ENCODE measurements at places on chromosomes 6 and 20. TPM values are rescaled to one million over a fixed set of nuclear protein-coding genes. Genes with fewer than 3 reads are reported as not detected.

Gene SEMG1
- not detected for total RNA-seq

Gene BMP6
- 123 TPM for total RNA-seq

Gene PDE7B
- 37.7 TPM for total RNA-seq

Gene MATN4
- total RNA-seq = not detected

Gene RBPJL
- not detected for total RNA-seq

Gene GRM1
- total RNA-seq = 0.05 TPM

Gene KIAA0408
- 0.87 TPM for total RNA-seq

Gene RAB32
- 148 TPM for total RNA-seq

Gene PROKR2
- not detected for total RNA-seq

Gene MLN
- not detected for total RNA-seq

Gene STX11
- total RNA-seq = 16.0 TPM

Gene EBF4
- total RNA-seq = 4.1 TPM

Gene PRDM13
- not detected for total RNA-seq

Gene RAD21L1
- not detected for total RNA-seq

Gene PKHD1
- 0.53 TPM for total RNA-seq

Gene TRMT11
- 7.7 TPM for total RNA-seq

Gene SIRPB2
- total RNA-seq = 0.97 TPM

Gene GSTA1
- total RNA-seq = not detected

Gene COL12A1
- total RNA-seq = 49.3 TPM

Gene PAK5
- not detected for total RNA-seq

Gene WASF1
- total RNA-seq = 25.6 TPM

Gene ACOT13
- total RNA-seq = 15.1 TPM

Gene MOCS3
- 5.6 TPM for total RNA-seq

Gene UBE2C
- total RNA-seq = 28.8 TPM

Gene CST2
- total RNA-seq = not detected

Gene KCNB1
- not detected for total RNA-seq

Gene PARD6B
- total RNA-seq = 1.1 TPM

Data from glomerular endothelial cell (primary cell).